ENCODE measurements at places on chromosomes 1 and 21.

- no peak for DNase-seq
Observed at GRCh38 chr1:29962336-29962735, 726.0 kb downstream of the PTPRU start.

DNA sequence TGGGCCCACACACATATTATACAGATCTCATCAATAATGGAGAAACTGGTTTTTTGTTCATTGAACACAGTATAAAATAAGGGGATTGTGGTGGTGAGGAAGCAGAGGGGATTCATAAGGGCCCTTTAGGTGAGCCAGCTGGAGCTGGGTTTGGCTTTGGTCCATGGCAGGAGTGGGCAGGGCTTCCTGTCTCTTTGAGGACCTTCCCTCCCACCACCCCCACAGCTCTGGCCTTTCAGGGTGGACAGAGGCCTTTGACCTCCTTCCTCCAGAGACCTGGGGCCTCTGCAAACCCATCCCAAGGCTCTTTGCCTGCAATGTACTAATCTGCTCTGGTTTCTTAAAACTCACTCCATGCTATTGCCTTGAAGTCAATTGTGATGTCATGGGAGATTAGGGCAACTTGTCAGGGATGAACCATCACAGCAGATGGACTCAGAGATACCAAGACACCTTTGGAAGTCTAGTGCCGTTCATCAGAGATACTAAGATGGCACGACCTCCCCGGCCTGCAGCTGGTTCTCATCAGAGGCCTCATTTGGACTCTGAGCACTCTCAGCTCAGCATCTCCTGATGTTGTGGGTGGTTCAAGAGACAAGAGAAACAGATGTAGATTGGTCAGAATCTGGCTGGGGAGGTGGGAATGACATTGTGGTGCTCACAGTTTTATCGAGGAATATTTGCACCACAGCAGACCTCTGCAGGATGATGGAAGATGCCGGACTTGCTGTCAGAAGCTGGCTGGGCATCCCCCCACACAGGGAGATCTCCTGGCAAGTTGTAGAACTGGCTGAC, 37.9 kb downstream of the LHX4 start:
- no peak for DNase-seq

DNA sequence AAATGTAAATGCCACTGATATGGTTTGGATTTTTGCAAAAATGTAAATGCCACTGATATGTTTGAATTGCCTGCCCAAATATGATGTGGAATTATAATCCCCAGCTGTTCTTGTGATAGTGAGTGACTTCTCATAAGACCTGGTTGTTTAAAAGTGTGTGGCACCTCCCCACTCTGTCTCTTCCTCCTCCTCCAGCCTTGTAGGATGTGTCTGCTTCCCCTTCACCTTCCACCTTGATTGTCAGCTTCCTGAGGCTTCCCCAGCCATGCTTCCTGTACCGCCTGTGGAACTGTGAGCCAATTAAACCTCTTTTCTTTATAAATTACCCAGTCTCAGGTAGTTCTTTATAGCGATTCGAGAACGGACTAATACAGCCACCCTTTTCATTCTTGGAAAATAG, 1.3 kb upstream of the CCT8 start:
- no peak for DNase-seq

- DNase-seq = no peak
Observed at GRCh38 chr1:163227126-163227525, 24.4 kb upstream of the RGS5 start.

DNA sequence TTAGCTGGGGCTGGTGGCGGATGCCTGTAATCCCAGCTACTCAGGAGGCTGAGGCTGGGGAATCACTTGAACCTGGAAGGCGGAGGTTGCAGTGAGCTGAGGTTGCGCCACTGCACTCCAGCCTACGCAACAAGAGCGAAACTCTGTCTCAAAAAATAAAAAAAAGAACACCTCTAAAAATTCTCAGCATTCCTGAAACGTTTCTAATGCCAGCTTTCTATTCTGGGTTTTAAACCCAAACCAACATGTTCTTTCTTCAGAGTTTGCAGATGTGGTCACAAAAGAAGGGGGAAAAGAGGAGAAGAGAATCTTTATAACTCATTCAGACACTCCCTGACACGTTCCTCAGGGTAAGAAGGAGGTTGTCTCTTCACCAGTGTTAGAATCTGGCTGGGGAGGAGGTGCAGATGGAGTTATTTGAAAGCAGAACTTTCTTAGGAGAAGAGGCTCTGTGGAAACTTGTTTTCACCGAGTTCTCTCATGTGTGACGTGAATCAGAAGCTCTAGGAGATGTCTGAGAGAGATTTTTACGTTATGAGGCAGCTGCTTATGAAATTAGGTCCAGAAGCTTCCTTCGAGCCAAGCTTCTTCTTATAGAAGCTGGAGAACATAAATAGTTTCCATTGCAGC, 17.8 kb upstream of the CNR2 start:
- DNase-seq = no peak

GRCh38 chr1:38270849-38271633, 224.4 kb upstream of the POU3F1 start:
- DNase-seq = no peak

DNA sequence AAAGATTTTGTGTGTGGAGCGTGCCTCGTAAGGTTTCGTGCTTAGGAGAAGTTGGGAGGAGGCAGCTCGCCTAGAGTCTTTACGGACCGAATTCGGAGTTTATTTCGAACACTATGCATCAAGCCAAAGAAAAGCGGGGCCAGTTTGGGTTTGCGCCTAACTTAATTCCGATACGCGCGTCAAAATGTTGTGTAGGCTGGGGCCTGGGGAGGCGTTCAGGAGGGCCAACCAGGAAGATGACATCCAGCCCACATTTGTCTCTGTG, 6.4 kb downstream of the FOXD2 start:
- no peak for DNase-seq

GRCh38 chr1:31038360-31038759, 27.2 kb downstream of the PUM1 start:
- DNase-seq = no peak

DNA sequence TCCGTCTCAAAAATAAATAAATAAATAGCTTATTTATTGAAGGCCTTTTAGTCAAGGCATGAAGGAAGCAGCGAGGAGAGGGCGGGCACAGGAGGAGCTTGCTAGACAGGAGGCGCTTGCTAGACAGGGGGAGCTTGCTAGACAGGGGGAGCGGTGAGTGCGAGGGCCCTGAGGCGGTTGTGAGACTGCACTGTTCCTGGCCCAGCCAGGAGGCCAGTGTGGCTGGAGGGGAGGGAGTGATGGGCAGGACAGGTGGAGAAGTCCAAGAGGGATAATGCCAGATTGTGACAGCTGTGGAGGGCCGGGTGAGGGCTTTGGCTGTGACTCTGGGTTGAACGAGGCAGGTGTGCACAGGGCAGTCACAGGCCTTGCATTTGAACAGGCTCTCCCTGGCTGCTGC, 18.2 kb downstream of the KIF17 start:
- no peak for DNase-seq

GRCh38 chr1:12048372-12048771, 14.7 kb upstream of the TNFRSF8 start:
- DNase-seq = no peak

DNA sequence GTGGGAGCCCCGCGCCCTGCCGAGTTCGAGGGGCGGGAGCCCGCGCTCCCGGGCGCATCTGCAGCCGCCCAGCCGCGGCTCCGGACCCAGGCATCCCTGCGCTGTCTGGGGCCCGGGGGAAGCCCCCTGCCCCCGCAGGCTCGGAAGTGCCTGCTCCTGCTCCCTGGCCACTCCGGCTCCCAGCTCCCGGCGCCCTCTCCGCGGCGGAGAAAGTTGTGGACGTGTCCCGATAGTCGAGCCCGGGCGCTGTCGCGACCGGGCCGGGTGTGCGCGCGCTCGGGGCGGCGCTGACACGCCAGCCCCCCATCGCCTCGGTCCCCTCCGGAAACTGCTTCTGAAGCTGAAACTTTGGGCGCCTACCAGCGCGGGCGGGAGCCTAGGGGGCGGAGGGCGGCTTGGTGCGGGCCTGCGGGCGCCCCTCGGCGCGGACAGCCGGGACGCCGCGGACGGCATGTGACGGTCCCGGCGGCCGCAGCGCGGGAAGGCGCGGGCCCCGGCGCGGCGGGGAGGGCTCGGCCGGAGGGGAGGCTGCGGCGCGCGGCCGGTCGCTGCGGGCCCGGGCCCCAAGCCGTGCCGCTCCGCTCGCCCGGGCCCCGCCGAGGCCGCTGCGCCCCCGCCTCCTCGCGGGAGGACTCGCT, 515 bp downstream of the MAN1C1 start:
- DNase-seq = no peak

- no peak for DNase-seq
Observed at GRCh38 chr21:28943631-28944030, 49.0 kb downstream of the LTN1 start.

- no peak for DNase-seq
Observed at GRCh38 chr1:78094639-78095038, 48.9 kb downstream of the GIPC2 start.

DNA sequence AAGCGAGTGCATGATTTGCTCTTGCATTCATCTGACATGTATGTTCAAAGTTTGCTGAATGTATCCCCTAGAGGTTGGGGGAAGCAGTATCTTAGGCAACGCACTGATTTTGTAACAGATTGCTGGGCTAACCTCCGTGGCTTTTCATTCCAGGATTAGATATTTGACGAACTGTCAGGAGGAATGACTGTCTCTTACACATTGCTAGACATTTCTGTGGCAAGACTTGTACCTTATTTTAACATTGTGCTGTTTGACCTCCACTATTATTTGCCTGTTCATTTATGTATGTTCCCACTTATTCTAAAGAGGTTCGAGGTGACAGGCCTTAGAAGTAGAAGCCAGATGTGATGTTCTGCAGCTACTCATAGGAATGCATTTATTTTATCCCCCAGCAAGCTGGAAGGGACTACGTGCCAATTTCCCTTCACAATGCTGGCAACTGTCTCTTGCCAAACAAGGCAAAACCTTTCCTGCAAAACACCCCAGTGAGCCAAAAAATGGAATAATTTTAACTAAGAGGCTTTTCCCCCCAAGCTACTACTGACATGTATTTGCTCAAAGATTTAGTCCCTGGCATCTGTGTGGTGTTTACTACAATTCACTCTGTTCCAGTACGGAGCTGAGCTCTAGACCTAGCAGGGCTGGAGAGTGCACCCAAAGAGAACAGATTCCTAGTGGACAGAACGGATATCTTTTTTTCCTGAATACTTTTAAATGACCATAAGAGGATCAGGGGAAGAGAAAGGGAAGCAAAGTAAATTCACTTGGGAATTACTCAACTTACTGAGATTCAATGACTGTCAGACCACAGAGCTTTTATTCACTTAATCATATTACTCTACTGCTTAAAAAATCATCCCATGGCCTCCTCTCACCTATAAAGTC, 646.2 kb downstream of the SMYD3 start:
- DNase-seq = no peak

DNA sequence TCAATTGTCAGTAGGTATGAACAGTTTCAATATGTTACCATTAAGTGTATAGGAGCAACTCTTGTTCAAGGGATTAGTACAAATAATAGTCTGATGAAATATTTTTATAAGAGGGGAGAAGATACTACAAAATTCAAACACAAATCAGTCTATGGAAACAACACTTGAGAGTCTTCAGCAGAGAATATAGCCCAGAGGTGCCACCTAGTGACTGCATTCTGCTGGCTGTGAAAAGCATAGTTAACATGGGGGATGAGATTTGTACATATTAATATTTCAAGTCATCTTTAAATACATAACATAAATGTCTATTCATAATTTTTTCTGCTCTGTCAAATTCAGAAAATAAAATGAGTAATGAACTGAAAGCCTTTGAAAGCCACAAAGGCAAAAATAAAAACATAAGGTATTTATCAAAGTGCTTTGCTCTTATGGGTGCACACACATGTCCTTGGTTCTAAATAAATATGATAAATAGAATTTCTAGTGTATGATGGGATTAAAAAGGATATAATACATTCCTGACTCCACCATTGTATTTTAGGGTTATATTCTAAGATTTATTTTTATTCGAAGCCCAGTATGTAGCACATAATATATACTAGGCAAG, 440.9 kb upstream of the ZRANB2 start:
- peak; percentile 60 for DNase-seq

DNA sequence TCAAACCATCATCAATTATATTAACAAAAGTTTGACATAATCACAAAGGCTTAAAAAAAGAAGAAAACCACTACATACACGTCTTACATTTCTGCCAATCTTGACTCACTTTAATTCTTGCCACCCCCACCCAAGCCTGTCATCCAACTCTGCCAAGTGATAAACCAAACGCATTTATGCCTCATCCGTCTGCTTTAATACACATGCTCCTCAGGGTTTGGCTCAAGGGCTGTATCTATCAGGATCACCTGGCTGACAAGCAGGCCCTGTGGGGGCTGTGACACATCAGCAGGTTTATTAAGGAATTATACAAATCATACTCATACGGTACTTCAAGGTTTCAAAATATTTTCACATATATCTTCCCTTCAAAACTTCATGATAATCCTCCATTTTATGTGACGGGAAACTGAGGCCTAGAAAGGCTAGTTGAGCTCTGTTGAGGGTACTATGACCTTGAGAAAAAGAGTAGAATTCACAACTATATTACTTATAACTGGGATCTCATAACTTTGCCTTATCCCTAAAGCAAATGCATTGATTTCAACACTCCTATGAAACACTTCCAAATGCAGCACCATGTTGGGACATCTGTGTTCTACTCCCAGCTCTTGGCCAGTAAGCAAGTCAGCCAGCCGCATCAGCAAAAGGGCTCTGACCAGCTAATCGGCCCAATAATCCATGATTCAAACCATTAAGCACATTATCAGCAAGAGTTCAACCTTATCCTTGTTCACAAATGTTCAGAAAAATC, 8.7 kb downstream of the SORT1 start:
- DNase-seq = no peak

DNA sequence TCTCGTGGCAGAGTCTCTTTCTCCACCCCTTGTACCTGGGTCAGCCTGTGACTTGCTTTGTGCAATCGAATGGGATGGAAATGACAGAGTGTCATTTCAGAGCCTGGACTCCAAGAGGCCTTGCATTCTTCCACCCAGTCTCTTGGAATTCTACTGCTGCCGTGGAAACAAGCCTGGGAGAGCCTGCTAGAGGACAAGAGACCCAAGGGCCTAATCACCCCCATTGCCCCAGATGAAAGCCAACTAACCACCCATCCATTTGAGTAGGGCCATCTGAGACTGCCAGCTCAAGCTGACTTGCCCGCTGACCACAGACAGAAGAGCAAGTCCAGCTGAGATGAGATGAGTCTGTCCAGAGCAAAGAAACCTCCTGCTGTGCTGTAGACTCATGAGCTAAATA, 201.6 kb downstream of the PTPRU start:
- DNase-seq = no peak

Measured in NCI-H2029 (cell line).